ENCODE measurements at places on chromosomes 11 and 22. TPM values are rescaled to one million over a fixed set of nuclear protein-coding genes. Genes with fewer than 3 reads are reported as not detected.

IFITM10 gene
- total RNA-seq, result 0.33 TPM

TPH1 gene
- 0.64 TPM for total RNA-seq

TEX12 gene
- 1.2 TPM for total RNA-seq

MMP8 gene
- total RNA-seq, result 0.33 TPM

UCP3 gene
- 1.6 TPM for total RNA-seq

NUP160 gene
- 28.2 TPM for total RNA-seq

INPP5J gene
- total RNA-seq, result 15.2 TPM

TMEM121B gene
- 0.48 TPM for total RNA-seq

GRCh38 chr11:66070604-66071380 is 720 bp downstream of the PACS1 start:
- no peaks in the 10 kb centered on the region for H3K27me3 ChIP-seq
- H3K27ac ChIP-seq, result peak overlapping the region; percentile 98
- H3K4me3 ChIP-seq, result peak overlapping the region; percentile 77
- peak; percentile 52 for DNase-seq

DNA sequence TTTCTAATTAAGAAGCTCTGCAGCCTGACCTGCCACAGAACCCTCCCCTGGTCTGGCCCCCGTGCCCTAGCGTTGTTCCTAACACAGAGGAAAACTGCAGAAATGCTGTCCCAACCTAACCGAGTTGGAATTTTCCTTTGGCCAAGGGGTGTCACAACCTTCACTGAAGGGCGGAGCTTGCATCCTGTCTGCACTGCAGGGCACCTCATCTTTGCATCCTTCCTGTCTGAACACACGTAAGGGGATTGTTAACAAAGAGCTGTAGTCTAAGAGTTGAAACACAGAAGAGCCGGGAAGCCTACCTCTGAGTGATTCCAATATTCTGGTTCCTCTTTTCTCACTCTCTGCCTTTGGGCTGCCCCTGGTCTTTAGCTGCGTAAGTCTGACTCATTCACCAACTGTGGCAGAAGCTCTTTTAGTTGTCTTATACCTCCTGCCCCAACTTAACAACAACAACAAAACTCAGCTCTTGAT is 1.6 kb downstream of the DIXDC1 start:
- H3K4me1 ChIP-seq, result peaks cover 8% of the 10 kb centered on the region
- no peak for DNase-seq
- H3K27ac ChIP-seq, result peak overlapping the region; percentile 82
- H3K36me3 ChIP-seq, result no peaks in the 10 kb centered on the region
- H3K4me3 ChIP-seq, result no peak overlapping the region

GRCh38 chr11:64367931-64368672 is 9.1 kb downstream of the RPS6KA4 start:
- H3K27me3 ChIP-seq, result no peaks in the 10 kb centered on the region
- H3K4me1 ChIP-seq, result no peaks in the 10 kb centered on the region
- H3K4me3 ChIP-seq, result no peak overlapping the region

GRCh38 chr11:62139526-62140303 is 15.9 kb downstream of the INCENP start:
- peak; percentile 13 for DNase-seq
- H3K27ac ChIP-seq, result no peak overlapping the region
- H3K4me1 ChIP-seq, result no peaks in the 10 kb centered on the region

GRCh38 chr22:49586244-49586748 is 241.4 kb downstream of the BRD1 start:
- H3K27me3 ChIP-seq, result peaks cover 30% of the 10 kb centered on the region
- no peaks in the 10 kb centered on the region for H3K4me1 ChIP-seq
- no peaks in the 10 kb centered on the region for H3K36me3 ChIP-seq
- no peak overlapping the region for H3K4me3 ChIP-seq
- no peak overlapping the region for H3K27ac ChIP-seq

DNA sequence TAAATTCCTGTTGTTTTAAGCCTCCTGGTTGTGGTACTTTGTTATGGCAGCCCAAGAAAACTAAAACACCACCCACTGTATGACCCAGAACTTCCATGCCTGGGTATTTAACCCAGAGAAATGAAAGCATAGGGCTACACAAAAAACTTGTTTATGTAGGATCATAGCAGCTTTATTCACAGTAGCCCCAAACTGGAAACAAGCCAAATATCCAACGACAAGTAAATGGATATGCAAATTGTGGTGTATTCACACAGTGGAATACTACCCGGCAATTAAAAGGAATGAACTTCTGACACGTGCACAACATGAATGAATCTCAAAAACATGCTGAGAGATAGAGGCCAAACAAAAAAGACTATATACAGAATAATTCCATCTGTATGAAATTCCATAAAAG is 62.2 kb upstream of the NAV2 start:
- H3K27ac ChIP-seq, result no peak overlapping the region
- no peaks in the 10 kb centered on the region for H3K36me3 ChIP-seq
- no peak overlapping the region for H3K4me3 ChIP-seq
- H3K4me1 ChIP-seq, result no peaks in the 10 kb centered on the region

DNA sequence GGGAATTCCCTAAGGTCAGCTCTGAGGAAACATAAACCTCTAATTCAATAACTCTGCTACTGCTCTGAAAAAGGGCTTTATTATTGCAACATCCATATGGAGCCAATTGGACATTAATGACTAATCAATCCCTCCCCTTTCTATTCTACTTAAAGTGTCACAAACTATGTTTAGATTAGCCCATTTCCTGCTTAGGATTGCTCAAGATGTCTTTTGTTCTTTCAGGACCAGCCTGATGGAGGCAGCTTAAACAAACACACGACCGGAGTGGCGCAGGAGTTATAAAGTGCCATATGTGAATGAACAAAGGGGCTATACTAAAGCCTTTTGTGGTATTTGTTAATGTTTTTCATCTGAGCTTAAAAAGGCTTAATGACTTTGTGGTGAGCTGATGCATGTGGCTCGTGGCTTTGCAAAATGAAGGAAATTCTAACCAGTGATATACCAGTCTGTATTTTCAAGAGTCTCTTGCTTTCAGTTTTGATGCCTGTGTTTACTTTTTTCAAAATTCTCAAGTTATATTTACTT is 354.4 kb downstream of the SOX6 start:
- no peaks in the 10 kb centered on the region for H3K36me3 ChIP-seq
- H3K27me3 ChIP-seq, result no peaks in the 10 kb centered on the region
- H3K4me3 ChIP-seq, result peak overlapping the region; percentile 25
- no peaks in the 10 kb centered on the region for H3K4me1 ChIP-seq

GRCh38 chr11:135069890-135070289 is 657.8 kb upstream of the B3GAT1 start:
- H3K36me3 ChIP-seq, result no peaks in the 10 kb centered on the region
- H3K4me1 ChIP-seq, result no peaks in the 10 kb centered on the region
- H3K4me3 ChIP-seq, result no peak overlapping the region
- no peak for DNase-seq
- H3K27ac ChIP-seq, result no peak overlapping the region

GRCh38 chr11:75155570-75156422 is 4.9 kb downstream of the SLCO2B1 start:
- H3K4me1 ChIP-seq, result no peaks in the 10 kb centered on the region
- no peak for DNase-seq
- H3K27ac ChIP-seq, result no peak overlapping the region
- H3K27me3 ChIP-seq, result no peaks in the 10 kb centered on the region
- H3K4me3 ChIP-seq, result no peak overlapping the region

Data from breast epithelium (tissue), 4 donors.